Stimulated activated CD8-positive, alpha-beta memory T cell treated with anti-CD3 and anti-CD28 coated beads, Interleukin-12 subunit alpha, Interleukin-12 subunit beta, amount 100 ng/mL, for 1 hour (primary cell): ENCODE measurements at places on chromosomes 4 and X.

DNA sequence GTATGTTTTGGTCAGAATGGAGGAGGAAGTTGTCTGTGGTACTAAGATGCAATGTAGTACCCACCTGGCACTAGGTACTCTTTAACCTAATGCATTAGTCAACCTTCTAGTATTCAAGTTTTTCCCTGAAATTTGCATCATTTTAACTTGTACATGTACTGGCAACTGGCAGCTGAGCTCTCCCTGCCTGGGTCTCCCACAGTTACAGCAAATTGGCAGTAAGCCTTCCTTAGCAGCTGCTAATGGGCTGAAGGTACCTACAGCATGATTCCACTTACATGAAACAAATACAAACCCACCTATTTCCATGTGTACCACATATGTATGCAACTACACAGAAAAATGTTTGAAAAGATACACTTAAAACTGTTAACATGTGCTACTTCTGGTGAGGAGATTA, 8.1 kb upstream of the KLHL2 start:
- DNase-seq, result no peak

DNA sequence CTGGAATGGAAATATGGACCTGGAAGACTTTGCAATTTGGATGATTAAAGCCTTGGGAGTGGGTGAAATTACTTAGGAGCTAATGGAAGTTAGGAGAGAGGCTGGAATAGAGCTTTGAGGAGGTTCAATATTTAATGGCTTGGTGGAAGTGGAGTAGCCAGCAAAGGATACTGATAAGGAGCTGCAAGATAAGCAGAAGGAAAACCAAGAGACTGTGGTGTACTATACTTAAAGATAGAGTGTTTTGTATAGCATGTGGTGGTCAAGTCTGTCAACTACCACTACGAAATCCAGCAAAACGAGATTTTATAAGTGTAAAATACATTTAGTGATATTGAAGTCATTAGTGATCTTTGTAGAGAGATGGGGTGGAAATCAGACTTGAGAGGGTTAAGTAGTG, 54.0 kb upstream of the TMLHE start:
- no peak for DNase-seq

- no peak for DNase-seq
Measured at GRCh38 chr4:120874792-120875774, 47.4 kb downstream of the PRDM5 start.

GRCh38 chr4:29326816-29327215, 1393.4 kb upstream of the PCDH7 start:
- no peak for DNase-seq

DNA sequence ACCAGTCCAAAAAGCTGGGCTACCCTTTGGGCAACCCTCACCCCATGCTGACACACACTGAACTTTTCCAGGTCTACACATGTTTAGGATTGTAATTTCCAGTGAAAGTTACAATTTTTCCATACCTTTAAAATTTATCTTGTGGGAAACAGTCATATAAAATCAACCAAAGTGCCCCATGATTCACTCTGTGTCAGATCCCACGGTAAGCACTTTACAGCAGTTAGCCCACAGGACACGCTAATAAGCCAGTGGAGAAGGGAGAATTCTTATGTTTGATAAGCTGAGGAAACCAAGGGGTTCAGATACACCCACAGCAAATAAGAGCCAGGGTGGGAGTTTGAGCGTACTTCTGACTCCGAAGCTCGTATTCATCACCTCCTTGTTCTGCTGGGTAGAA, 72.4 kb upstream of the TBL1X start:
- no peak for DNase-seq

- DNase-seq, result no peak
Measured at GRCh38 chrX:154374313-154375155, at the start of gene FLNA. Gene FLNA (minus strand): TSS chrX:154374634. CDS start chrX:154371245, 3,389 bp downstream.

- no peak for DNase-seq
Measured at GRCh38 chr4:148954011-148954749, 512.0 kb upstream of the NR3C2 start.

DNA sequence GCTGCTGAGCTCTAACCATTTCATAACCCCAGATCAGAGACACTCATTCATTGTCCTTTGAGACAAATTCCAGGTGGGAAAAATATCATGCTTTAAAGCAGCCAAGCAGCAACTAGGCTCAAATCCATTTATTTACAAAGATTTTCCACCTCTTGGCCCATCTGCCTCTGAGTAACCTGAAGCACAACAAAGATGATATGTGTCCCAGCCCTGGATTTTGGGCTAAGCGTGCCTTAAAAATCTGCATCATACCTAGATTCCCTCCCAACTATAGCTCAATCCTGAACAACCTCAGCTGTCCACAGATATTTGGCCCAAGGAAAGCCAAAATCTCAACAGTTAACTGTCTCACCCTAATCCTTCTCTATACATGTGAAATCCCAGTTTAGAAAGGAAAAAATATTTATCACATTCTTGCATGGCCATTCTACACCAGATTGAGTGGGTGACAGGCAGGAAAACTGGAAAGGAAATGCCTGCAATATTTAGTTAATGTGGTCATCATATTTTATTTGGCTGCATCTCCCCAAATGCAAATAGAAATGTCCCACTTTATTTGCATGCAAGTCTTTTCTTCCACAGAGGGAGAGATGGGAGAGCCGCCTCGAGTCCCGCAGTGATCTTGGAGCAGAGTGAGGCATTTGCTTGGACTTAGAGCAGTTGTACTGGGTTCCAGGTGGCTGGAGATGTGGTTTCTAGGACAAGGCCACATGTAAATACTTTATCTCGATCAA, 146.4 kb upstream of the EOLA2 start:
- no peak for DNase-seq

DNA sequence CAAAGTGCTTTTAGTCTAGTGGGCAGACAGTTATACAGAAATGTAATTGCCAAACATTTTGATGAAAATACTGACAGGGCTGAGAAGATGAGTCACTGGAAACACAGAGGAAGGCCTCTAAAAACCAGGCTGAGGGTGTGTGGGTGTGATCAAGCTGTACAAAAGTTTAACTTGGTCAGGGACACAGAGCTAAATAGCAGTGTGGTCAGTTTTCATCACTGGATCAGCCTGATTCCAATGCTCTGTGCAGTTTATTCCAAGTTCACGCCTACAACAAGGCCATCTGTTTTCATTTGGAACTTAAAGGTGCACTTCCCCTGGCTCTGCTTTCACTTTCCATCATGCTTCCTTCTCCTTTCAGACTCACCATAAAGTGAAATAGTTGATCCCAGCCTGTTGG, 10.6 kb downstream of the CENPVL3 start:
- no peak for DNase-seq

GRCh38 chr4:85836588-85837438, 361.9 kb downstream of the ARHGAP24 start:
- no peak for DNase-seq

- no peak for DNase-seq
Measured at GRCh38 chr4:56289934-56290333, 97.4 kb downstream of the AASDH start.

GRCh38 chr4:132299841-132300240, 849.3 kb upstream of the PCDH10 start:
- DNase-seq, result no peak

GRCh38 chrX:138463476-138463875, 248.0 kb downstream of the FGF13 start:
- no peak for DNase-seq

GRCh38 chr4:185500035-185500434, 28.5 kb upstream of the CCDC110 start:
- DNase-seq, result no peak

GRCh38 chr4:109946120-109946519, 33.4 kb downstream of the EGF start:
- DNase-seq, result no peak

GRCh38 chrX:38560776-38561125, 591 bp upstream of the TSPAN7 start:
- no peak for DNase-seq

GRCh38 chr4:74567981-74568380, 123.0 kb downstream of the AREG start:
- DNase-seq, result no peak

DNA sequence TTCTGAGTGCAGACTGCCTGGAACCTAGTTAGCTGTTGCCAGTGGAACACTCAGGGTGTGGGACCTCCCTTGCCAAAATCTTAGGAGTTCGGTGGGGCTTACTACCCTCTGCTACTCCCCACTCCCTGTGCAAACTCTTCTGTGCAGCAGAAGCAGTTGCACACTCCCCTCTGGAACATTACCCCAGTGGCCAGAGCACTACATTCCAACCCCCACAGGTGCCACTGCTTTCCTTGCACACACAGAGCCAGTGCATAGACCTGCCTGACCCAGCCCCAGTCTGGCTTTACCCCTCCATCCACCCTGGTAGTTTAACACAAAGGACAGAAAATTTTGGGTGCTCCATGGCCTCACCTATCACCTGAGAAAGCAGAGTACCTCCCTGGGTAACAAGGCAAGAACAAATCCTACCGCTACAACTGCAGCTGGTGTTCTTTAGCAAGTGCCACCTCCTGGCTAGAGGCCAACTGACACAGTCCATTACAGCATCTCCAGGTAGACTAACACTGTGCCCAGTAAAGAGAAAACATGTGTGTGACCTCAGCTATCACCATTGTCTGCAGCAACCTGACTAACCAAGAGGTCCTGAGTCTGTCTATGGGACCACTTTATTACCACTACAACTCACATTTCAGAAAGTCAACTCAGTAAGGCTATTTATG, 11.5 kb upstream of the RASSF6 start:
- no peak for DNase-seq

GRCh38 chr4:76430519-76431388, 4.3 kb upstream of the SHROOM3 start:
- DNase-seq, result no peak

DNA sequence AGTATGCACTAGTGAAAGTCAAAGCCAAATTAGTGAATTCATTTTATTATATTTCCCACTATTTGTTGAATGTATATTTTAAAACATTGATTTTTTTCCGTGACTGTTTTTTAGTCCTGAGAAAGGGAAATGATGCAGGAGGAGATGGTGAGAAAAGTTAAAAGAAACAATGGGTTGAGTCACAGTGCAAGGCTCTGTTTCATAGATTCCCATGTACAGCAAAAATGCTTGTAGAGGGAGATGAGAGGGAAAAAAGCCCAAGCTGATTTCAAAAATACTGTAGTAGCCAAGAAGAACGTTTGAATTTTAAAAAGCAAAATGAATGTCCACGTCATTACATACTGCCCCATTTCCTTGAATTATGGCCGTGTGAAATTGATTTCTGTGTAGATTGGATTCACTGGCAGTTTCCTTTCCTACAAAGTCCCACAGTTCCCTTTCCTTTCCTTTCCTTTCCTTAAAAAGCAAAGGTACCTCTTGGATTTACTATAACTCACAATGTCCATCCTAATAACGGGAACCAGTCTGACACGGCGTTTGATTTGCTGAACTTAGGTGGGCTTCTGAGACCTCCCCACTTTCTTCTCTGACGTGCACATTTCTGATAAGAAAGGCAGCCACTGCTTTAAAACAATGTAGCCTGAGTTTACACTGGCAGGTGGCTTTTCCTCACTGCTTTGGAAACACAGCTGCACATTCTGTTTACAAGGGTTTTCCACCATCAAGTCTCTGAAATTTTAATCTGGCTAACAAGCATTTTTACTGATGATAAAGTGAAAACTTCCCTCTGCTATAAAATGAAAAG, 63.7 kb downstream of the SPCS3 start:
- DNase-seq, result no peak

DNA sequence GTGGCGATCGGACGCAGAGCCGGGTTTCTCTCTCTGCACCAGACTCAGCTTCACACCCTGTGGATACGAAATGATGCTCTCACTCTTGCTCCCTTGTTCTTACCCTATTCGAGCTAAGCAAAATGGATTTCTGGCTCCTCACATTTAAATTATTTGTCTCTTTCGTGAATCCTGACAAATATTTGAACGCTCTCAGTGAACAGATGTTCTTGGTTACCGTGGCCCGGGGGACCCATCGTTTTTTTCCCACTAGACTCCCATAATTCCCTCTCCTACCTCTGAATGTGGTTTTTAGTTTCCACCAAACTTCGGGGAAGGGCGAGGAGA, 630 bp downstream of the SMARCA5 start:
- DNase-seq, result no peak

- no peak for DNase-seq
Measured at GRCh38 chr4:63529581-63530337, 879.5 kb downstream of the TECRL start.

- no peak for DNase-seq
Measured at GRCh38 chrX:9495496-9495895, 30.6 kb downstream of the TBL1X start.

DNA sequence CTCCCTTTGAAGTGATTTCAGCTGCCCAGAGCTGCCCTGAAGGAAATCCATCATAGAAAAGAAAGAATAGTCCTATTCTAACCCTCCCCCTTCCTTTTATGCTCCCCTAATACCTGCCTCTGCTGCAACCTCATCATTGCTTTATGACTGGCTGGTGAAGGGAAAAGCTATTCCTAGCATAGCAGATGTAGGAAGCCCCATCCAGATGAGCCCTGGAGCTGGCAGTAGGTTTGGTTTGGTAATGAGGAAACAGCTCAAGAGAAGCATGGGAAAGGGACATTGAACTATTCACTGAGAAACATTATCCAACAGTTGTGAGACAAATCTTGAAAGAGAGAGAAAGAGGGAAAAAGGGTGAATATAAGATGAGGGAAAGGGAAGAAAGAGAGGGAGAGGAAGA, 29.2 kb downstream of the ARSJ start:
- DNase-seq, result no peak

GRCh38 chrX:154734061-154734781, 16.7 kb downstream of the GAB3 start:
- DNase-seq, result no peak

DNA sequence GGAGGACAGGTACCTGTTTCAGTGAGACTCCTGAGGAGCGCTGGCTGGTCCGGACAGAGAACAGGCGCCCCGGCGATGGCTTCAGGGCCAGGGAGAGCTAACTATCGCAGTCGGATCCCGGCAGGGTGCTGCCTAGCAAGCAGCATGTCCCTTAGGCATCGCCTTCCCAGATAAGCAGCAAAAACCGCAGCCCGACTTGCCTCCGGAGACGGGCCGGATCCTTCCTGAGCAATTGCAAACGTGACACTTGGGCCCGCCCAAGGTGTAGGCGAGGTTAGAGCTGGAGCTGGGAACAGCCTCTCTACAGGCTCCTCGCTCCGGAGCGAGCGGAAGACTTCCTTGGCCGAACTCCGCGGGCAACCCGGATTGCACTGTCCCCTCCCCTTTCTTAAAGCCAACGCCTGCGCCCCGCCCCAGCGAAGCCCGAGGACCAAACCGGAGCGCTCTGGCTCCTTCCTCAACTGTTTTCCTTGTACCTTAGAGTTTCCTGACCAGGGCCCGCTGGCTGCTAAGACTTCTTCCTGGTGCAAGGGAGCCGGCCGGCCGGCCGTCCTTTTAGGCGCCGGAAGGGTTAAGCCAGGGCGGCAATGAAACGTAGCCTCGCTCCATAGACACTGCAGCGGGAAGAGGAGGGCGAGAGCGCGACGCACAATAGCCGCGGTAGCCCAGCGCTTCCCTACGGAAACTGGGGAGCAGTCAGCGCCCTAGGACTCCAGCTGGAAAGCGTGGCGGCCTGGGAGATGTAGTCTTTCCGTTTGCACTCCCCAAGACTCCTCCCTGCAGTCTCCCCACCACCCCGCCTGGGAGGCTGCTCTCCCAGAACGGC, at the start of gene OPHN1:
OPHN1 (minus strand) TSS at position 341 of the 826 bp plus-strand sequence. CDS start 475 bp downstream, outside the sequence.
- no peak for DNase-seq

- no peak for DNase-seq
Measured at GRCh38 chrX:68432648-68433047, 647 bp downstream of the OPHN1 start.
